ENCODE measurements at places on chromosomes 11 and 22.

- H3K4me3 ChIP-seq: no peak overlapping the region
- DNase-seq: no peak
- H3K27ac ChIP-seq: peak overlapping the region; percentile 43
- H3K27me3 ChIP-seq: no peaks in the 10 kb centered on the region
- peaks cover 82% of the 10 kb centered on the region for H3K4me1 ChIP-seq
Observed at GRCh38 chr11:64848214-64848825, 3.9 kb upstream of the CDC42BPG start.

GRCh38 chr11:102468616-102469195 lies 16.1 kb upstream of the TMEM123 start:
- no peak overlapping the region for H3K27ac ChIP-seq
- H3K27me3 ChIP-seq: no peaks in the 10 kb centered on the region
- H3K4me3 ChIP-seq: no peak overlapping the region
- no peaks in the 10 kb centered on the region for H3K36me3 ChIP-seq
- no peak for DNase-seq

- no peak for DNase-seq
- H3K27ac ChIP-seq: peak overlapping the region; percentile 52
- H3K27me3 ChIP-seq: no peaks in the 10 kb centered on the region
Observed at GRCh38 chr11:13339195-13340153, 61.9 kb downstream of the BMAL1 start.

DNA sequence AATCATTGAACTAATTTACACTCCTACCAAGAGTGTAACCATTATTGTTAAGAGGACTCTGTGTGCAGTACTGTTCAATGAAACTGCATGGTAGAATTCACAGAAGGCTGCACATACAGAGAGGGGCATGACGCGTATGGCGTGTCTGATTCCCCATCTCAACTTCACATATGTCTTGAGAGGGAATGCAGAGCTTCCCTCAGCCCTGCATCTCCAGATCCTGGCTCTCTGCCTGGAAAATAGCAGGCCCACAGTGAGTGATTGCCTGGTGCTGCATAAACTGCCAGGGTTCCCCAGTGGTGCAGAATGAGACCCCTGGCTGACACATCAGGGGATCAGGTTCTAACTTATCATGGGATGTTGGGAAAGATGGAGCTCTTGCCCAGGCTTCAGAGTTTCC lies 260.2 kb upstream of the ISX start:
- H3K36me3 ChIP-seq: no peaks in the 10 kb centered on the region
- H3K27ac ChIP-seq: no peak overlapping the region
- no peak for DNase-seq
- H3K4me3 ChIP-seq: no peak overlapping the region
- H3K27me3 ChIP-seq: no peaks in the 10 kb centered on the region

DNA sequence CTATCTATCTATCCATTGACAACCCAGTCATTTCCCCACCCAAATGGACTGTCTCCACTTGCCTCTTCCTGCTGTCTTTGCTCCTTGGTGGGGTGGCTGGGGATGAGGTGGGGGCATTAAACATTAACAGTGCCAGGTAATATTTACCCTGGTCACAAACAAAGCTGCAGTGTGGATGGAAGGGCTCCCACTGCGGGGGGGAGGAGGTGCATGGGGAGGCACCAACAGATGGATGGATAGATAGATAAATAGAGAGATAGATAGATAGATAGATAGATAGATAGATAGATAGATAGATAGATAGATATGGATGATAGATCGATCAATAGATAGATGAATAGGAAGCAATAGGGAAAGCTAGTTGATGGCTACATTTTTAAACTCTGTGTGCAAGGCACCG lies 2.3 kb upstream of the FXYD2 start:
- no peak overlapping the region for H3K27ac ChIP-seq
- no peaks in the 10 kb centered on the region for H3K36me3 ChIP-seq
- peaks cover 1% of the 10 kb centered on the region for H3K27me3 ChIP-seq

DNA sequence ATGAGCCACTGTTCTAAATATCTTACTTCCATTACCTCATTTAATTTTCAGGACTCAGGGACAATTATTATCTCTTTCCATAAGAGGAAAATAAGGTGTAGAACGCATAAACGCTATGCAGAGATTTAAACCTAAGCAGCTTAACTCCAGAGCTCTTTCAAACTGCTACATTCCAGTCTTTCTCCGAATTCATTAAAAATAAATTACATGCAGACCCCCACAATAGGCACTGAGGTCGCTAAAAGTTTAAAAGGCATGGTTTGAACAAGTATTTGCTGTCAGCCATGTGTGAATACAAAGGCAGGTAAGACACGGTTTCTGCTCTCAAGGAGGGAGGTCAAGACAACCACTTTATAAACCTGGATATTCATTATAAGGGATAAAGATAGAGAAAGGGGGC lies 983 bp downstream of the NARS2 start:
- peak; percentile 20 for DNase-seq
- H3K36me3 ChIP-seq: peaks cover 9% of the 10 kb centered on the region
- no peak overlapping the region for H3K27ac ChIP-seq
- H3K4me3 ChIP-seq: peak overlapping the region; percentile 86
- peaks cover 7% of the 10 kb centered on the region for H3K4me1 ChIP-seq
- no peaks in the 10 kb centered on the region for H3K27me3 ChIP-seq

GRCh38 chr11:72541257-72541974 lies 107.1 kb upstream of the CLPB start:
- no peak for DNase-seq
- H3K27me3 ChIP-seq: peaks cover 2% of the 10 kb centered on the region
- no peak overlapping the region for H3K4me3 ChIP-seq
- no peak overlapping the region for H3K27ac ChIP-seq
- no peaks in the 10 kb centered on the region for H3K36me3 ChIP-seq

DNA sequence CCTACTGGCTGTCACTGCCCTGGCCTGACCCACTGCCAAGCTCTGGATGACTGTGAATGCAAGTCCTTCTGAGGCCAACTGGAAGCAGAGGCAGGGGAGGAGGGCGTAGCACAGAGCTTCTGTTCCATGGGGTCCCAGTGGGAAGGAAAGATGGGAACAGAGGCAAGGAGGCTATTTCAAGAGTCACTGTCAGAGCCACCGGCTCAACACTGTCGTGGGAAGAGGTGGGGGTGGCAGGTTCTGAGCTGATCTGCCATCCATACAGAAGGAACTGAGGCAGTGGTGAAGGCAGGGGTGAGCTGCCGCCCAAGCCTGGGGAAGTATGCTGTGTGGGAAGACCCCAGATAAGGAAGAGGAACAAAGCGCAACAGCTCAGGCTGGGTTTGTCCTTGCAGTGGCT lies 54.7 kb downstream of the SGSM3 start:
- no peaks in the 10 kb centered on the region for H3K27me3 ChIP-seq
- H3K36me3 ChIP-seq: peaks cover 96% of the 10 kb centered on the region
- H3K4me3 ChIP-seq: no peak overlapping the region

DNA sequence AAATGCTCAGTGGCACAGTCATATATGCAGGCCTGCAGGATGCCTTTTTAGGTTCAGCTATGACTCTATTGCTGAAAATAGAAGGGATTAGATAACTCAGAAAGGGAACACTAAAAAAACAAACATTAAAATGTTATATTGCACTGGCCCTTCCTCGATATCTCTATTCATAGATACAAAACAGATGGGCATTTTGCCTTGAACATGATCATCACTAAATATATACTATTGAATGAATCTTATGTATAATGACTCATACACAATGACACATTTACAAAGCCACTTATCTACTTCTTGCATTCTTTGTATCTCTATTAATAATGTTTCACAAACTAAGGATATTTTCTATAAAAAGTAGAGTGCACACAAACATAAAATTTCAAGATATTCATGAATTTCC lies 2352.8 kb upstream of the RAG2 start:
- H3K4me1 ChIP-seq: no peaks in the 10 kb centered on the region
- no peak overlapping the region for H3K4me3 ChIP-seq
- H3K36me3 ChIP-seq: no peaks in the 10 kb centered on the region
- no peaks in the 10 kb centered on the region for H3K27me3 ChIP-seq
- DNase-seq: no peak
- H3K27ac ChIP-seq: no peak overlapping the region

DNA sequence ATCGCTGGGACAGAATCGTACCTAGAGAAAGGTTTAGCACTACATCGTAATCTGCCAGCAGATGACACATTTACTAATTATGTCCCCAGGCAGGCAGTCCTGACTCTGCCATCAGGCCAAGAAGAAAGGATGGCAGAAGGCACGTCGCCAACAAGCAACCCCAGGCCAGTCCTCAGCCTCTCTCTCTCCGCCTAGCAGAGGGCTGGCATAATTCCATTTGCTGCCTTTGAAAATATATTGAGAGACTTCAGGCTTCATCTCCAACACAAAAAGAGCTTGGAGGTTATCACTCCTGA lies 1517.0 kb downstream of the TBC1D22A start:
- no peaks in the 10 kb centered on the region for H3K36me3 ChIP-seq
- H3K4me3 ChIP-seq: no peak overlapping the region
- no peaks in the 10 kb centered on the region for H3K4me1 ChIP-seq
- no peak for DNase-seq
- peaks cover 10% of the 10 kb centered on the region for H3K27me3 ChIP-seq

DNA sequence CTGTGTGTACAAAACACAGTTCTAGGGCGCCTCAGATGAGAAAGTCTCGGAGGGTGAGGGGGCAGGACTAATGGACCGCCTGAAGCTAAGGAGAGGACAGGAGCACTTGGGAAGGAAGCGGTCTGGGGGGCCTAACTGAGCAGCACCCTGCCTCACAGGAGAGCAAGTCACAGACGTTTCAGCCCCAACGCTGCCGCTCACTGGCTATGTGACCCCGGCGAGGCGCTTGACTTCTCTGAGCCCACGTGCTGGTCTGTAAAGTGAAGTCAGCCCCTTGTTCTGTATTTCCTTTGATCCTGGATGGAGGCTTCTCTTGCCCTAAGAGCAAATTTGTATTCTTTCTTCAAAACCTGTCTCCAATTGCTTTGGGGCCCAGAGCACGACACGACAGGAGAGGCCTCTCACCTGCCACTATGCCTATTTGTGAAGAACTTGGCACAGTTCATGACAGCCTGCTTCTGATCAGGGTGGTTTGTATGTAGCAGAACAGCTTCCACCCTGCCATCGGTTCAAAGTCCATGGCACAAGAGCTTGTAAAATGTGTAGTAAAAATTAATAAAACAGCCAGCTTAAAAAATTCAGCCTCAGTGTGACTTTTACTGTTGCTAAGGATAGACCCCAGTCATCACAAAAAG lies 59.1 kb downstream of the WNT11 start:
- H3K36me3 ChIP-seq: peaks cover 5% of the 10 kb centered on the region
- no peak overlapping the region for H3K27ac ChIP-seq
- no peak overlapping the region for H3K4me3 ChIP-seq
- no peak for DNase-seq

DNA sequence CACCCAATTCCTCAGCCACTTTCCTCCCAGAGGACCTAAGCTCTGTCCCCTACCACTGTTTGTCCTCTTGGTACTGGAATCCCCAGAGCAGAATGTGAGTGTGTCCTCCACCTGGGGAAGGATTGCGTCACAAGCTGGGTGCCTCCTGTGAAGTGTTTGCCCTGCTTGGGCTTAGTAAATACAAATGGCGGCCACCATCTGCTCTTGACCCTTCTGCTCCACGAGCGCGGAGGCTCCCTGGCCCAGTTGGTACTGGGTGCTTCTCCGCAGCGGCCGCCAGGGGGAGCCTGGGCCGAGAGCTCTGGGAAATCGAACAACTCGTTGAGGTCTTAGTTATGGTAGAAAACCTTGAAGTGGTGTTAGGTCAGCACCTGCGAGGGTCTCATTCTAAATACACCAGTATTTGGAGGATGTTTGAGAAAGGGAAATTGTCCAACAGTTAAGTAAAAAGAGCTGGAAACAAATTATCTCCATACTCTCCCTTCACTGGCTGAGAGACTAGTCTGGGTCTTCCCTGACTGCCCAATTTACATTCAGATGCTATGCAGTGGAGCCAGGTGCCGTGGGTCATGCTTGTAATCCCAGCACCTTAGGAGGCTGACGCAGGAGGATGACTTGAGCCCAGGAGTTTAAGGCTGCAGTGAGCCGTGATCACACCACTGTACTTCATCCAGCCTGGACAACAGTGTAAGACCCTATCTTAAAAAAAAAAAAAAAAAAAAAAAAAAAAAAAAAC lies 74.6 kb upstream of the TEAD1 start:
- H3K36me3 ChIP-seq: no peaks in the 10 kb centered on the region
- H3K4me1 ChIP-seq: no peaks in the 10 kb centered on the region
- H3K27ac ChIP-seq: no peak overlapping the region

DNA sequence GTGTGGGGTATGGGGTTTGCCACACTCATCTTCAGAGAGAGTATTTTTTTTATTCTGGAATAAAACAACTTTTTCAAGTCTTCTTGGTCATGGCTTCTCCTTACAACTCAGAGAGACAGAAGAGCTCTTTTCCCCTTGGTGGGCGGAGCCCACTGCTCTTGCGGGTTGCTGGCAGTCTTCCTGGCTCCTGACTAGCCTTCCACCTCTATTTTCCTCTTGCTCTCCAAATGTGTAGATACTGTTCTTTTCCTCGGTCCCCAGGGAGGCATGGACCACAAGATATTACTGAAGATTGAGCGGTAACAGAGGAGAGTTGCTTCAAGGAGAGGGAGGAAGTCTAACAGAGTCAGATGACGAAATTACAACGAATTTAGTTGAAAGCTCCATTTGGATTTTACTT lies 210.6 kb downstream of the NTM start:
- DNase-seq: no peak
- no peak overlapping the region for H3K4me3 ChIP-seq

DNA sequence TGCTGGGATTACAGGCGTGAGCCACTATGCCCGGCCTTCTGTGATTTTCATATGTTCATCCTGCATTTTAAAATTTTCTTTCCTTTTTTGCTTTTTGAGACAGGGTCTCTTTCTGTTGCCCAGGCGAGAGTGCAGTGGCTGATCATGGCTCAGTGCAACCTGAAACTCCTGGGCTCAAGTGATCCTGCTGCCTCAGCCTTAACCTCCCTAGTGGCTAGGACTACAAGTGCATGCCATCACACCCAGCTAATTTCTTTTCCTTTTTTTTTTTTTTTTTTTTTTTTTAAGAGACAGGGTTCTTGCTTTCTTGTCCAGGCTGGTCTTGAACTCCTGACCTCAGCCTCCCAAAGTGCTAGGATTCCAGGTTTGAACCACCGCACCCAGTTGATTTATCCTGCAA lies 54.1 kb upstream of the WT1 start:
- no peak overlapping the region for H3K4me3 ChIP-seq
- no peak for DNase-seq
- no peaks in the 10 kb centered on the region for H3K27me3 ChIP-seq
- no peak overlapping the region for H3K27ac ChIP-seq
- H3K4me1 ChIP-seq: no peaks in the 10 kb centered on the region

DNA sequence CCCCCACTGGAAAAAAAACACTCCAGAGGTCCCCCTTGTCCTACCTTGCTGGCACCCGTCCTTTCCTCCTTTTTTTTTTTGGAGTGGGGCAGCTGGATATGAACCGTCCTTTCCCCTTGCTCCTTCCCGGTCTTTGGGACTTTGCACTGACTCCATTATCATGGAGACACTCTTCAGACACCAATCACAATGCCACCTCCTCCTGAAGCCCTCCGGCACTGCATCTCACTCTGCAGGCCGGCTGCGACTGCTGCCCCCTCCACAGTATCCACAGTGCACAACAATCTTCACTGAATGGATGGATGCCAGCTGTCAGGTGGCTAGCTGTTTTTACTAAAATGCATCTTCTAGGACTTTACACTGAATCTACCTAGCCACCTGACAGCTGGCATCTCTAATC lies 12.7 kb upstream of the RGL4 start:
- peaks cover 2% of the 10 kb centered on the region for H3K36me3 ChIP-seq
- no peak overlapping the region for H3K4me3 ChIP-seq
- no peak overlapping the region for H3K27ac ChIP-seq
